ENCODE measurements at places on chromosomes 4 and X. TPM values are rescaled to one million over a fixed set of nuclear protein-coding genes. Genes with fewer than 3 reads are reported as not detected.

Gene PDLIM3
- not detected for polyA plus RNA-seq

- H3K27me3 ChIP-seq = no peaks in the 10 kb centered on the region
- H3K4me1 ChIP-seq = no peaks in the 10 kb centered on the region
- no peaks in the 10 kb centered on the region for H3K36me3 ChIP-seq
- no peak for DNase-seq
Observed at GRCh38 chr4:86403575-86403974, 43.7 kb upstream of the MAPK10 start.

- no peaks in the 10 kb centered on the region for H3K27me3 ChIP-seq
- peaks cover 9% of the 10 kb centered on the region for H3K4me1 ChIP-seq
- no peaks in the 10 kb centered on the region for H3K36me3 ChIP-seq
- no peak overlapping the region for H3K4me3 ChIP-seq
Observed at GRCh38 chrX:100649550-100650356, 5.8 kb downstream of the SRPX2 start.

- H3K4me3 ChIP-seq = no peak overlapping the region
- H3K27me3 ChIP-seq = no peaks in the 10 kb centered on the region
- no peaks in the 10 kb centered on the region for H3K4me1 ChIP-seq
- no peak for DNase-seq
Observed at GRCh38 chr4:138734746-138735145, 280.8 kb upstream of the NOCT start.

Gene CFAP99
- polyA plus RNA-seq = not detected

Data from keratinocyte (primary cell).